ENCODE measurements at places on chromosomes 16 and 17. TPM values are rescaled to one million over a fixed set of nuclear protein-coding genes. Genes with fewer than 3 reads are reported as not detected.

GRCh38 chr17:27218041-27218440 is 75.9 kb upstream of the WSB1 start:
- no peaks in the 10 kb centered on the region for H3K27me3 ChIP-seq
- no peak for DNase-seq
- no peak overlapping the region for H3K4me3 ChIP-seq
- no peaks in the 10 kb centered on the region for H3K36me3 ChIP-seq

GRCh38 chr17:78781104-78781892 is 775 bp downstream of the CYTH1 start:
- peak overlapping the region; percentile 90 for H3K27ac ChIP-seq
- H3K36me3 ChIP-seq, result no peaks in the 10 kb centered on the region
- H3K4me3 ChIP-seq, result peak overlapping the region; percentile 52
- H3K27me3 ChIP-seq, result no peaks in the 10 kb centered on the region

DNA sequence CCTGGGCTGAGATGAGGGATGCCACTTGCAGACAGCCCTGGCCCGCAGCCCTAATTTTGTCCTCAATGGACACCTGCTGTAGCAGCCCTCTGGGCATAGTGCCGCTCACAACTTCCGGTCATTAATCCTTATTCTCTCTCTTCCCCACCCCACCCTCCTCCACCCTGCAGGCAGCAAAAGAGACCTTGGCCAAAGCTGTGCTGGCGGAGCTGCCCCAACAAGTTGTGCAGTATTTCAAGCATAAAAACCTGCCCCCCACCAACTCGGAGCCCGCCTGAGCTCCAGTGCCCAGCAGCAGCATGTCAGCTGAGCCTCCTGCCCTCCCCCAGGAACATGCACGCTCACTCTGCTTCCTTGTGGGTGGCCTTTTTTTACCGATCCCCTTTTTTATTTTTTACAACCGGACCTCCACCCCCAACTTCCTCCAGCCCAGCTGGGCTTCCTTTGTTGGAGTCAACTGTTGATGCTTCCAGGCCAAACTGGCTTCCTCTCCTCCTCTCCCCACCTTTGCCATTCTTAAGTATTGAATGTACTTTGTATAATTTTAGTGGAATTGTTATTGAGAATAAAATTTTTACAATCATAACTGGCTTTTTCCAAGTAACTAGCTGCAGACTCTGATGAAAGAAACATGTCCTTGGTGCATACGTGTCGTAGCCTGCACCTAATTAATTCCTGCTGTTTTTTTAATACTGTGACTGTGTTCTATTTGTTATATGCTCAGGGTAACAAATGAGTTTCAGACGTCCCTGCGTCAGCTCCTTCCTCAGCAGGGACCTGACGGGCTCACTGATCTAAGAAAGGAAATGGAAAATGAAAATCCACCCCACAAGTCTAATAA is 38.2 kb downstream of the PSME3IP1 start:
- peaks cover under 1% of the 10 kb centered on the region for H3K36me3 ChIP-seq
- H3K27ac ChIP-seq, result peak overlapping the region; percentile 16
- H3K4me1 ChIP-seq, result peaks cover 41% of the 10 kb centered on the region
- DNase-seq, result no peak

The MT1A gene
- 19.8 TPM for total RNA-seq

GRCh38 chr16:23504076-23504452 is 6.2 kb downstream of the GGA2 start:
- no peaks in the 10 kb centered on the region for H3K27me3 ChIP-seq
- DNase-seq, result no peak
